ENCODE measurements at places on chromosomes 5 and 9.

GRCh38 chr5:91641730-91642350 lies 258.7 kb upstream of the ARRDC3 start:
- no peak for DNase-seq

- no peak for DNase-seq
These were observed 17.0 kb downstream of the DMAC1 start for GRCh38 chr9:7782400-7783120.

DNA sequence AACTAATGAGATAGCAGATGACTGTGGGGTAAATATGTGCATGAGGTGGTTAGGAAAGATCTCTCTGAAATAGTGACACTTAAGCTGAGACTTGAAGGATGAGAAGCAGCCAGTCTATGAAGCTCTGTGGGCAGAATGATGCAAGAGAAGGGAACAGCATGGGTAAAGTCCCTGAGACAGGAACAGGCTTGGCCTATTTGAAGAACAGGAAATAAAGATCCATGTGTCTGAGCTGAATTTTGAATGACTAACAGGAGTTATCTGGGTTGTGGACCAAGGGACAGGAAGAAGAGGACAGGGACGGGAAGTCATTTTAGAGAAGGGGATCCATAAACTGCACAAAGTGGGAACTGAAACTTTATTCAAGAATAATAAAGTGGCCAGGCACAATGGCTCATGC lies 25.6 kb upstream of the HMGCS1 start:
- no peak for DNase-seq

DNA sequence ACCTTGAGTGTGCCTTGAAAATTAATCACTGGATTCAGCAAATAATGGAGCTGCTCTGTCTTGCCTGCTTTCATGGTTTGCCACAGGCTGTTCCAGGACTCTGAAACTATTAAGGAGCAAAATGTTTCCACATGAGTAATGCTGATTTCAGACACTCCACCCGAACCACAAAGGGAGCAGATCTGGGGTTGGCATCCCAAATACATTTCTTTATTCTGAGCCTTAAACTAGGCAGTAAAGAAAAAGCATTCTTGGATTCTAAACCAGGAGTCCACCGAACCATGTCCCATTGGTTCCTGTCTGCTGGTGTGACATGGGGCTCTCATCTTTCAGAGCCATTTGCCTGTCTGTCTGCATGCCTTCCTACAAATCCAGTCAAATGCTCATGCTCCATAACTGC lies 10.1 kb upstream of the C1QTNF3 start:
- no peak for DNase-seq

DNA sequence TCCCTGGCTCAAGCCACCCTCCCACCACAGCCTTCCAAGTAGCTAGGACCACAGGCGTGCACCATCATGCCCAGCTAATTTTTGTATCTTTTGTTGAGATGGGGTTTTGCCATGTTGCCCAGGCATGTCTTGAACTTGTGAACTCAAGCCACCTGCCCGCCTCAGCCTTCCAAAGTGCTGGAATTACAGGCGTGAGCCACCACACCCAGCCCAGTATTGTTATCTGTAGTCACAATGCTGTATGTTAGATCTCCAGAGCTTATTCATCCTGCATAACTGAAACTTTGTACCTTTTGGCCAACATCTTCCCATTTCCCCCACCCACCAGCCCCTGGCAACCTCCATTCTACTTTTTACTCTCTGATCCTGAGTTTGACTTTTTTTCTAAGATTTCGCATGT lies 37.5 kb downstream of the CREBRF start:
- no peak for DNase-seq

DNA sequence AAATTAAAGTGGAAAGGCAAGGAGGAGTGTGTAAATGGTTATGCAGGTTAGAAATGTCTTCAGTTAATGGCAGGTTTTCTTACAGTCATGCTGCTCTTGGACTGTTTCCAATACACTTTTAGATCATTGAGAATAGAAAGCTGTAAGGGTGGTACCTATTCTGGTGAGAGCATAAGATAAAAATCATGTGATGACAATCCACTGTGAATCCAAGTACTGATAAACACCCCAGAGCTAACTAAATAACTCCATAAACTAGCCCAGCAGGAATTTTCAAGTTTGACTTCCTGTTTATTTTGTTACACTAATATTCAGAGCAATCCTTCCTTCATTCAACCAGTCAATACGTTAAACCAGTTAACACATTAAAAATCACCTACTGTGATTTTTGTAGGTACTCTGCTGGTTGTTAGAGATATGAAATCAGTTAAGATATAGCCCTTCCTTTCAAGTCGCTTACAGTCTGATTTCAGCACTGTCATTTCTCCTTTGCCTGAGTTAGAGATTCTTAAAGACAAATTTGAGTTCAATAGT lies 22.6 kb downstream of the VCAN start:
- no peak for DNase-seq

DNA sequence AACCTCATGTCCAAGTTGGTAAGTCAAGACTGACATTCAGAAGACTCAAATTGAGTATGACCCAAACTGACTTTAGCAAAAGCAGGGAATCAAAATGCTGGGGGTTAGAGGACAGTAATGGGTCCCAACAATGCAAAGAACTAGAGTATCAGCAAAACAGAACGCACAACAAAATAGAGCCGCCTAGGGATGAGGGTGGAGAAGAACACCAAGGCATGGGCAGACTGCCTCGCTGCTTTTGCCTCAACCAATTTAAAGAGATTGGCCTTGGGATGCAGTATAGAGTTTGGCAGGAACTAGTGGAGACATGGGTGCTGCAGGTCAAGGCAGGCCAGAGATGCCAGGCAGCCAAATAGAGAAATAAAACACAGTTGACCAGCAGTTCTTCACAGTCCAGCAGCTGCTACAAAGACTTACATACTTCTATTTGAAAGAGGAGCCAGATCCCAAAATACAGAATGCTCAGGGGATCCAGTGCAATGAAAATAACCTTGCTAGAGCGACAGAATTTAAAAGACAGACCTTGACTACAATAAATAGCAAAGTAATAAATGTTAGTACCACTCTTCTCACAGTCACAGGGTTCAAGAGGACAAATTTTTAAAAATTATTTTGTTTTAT lies 83.9 kb upstream of the NIPBL start:
- no peak for DNase-seq

DNA sequence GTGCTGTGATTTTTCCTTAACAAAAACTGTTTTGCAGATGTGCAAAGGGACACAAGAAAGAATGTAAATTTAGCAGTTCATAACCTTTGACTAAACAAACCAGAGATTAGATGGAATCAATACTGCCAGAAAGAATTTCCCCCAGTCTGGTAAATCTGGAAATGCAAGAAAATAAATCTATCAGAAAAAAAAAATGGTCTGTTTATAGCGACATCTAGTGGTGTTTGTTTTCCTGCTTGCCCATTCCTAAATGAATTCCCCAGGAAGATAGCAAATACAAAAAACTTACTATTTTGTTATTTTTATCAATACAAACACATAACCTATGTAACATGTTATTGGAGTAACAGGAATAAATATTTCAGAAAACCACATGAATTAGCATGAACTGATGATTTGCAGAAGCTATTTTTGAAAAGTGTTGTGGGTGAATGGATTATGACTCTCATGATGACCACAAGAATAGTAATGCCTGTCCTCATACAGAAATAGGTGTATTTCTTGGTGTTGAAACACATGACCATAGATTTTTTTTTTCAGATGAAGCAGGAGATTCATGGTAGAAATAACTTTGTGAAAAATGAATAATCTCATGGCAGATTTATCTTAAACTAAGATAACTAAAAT lies 1703.8 kb downstream of the MAT2B start:
- DNase-seq, result no peak

- DNase-seq, result no peak
These were observed 305.4 kb upstream of the MSX2 start for GRCh38 chr5:174418809-174419539.

All from activated CD4-positive, alpha-beta T cell treated with anti-CD3 and anti-CD28 coated beads for 4 hours (primary cell).